ENCODE measurements at places on chromosomes 1 and 21.

- DNase-seq: no peak
These were observed 37.0 kb upstream of the RXRG start for GRCh38 chr1:165481820-165482532.

GRCh38 chr1:112537456-112537855 is 28.7 kb downstream of the WNT2B start:
- no peak for DNase-seq

GRCh38 chr1:62826901-62827300 is 43.0 kb downstream of the ATG4C start:
- DNase-seq: no peak

GRCh38 chr1:32332290-32333079 is 3.5 kb downstream of the MARCKSL1 start:
- DNase-seq: no peak

GRCh38 chr1:187313115-187313514 is 484.4 kb downstream of the PLA2G4A start:
- no peak for DNase-seq

- DNase-seq: no peak
These were observed 128.2 kb downstream of the CACHD1 start for GRCh38 chr1:64598100-64598571.

DNA sequence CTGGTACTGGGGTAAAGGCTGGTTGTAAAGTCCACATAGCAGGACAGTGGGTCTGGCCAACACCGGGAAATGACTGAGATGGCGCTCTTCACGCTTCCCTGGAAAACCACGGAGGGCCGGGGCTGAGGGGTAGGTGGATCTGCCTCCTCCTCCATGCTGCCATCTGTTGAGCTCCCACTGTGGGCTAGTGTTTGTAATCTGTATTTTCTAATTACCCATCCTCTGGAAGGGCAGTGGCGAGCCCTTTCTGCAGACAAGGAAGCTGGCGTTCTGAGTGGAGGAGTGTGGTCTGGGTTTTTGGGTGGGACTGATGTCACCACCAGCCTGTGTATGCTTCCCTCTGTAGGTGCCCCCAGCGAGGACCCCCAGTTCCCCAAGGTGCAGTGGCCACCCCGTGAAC is 34.1 kb upstream of the LHX4 start:
- DNase-seq: no peak

- DNase-seq: no peak
These were observed 72.1 kb upstream of the ABCG1 start for GRCh38 chr21:42146821-42147220.

DNA sequence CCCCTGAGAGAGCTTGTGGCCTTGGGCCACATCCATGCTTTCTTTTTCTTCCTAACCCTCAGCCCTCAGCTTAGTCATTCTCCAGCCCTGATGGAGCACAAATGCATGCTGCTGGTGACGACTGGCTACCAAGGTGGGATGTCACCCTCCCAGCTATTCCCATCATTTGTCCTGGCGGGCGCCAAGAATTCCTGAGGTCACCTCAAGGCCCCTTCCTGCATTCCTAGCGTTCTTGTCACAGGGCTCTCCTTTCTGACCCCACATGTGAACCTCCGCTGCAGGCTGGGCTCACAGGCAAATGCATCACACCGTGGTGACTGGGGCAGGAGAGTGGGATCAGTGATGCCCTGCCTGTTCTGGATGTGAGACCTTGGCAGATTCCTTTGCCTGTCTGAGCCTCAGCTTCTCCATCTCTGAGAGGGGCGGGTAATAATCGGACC is 53.4 kb upstream of the IFFO2 start:
- no peak for DNase-seq

DNA sequence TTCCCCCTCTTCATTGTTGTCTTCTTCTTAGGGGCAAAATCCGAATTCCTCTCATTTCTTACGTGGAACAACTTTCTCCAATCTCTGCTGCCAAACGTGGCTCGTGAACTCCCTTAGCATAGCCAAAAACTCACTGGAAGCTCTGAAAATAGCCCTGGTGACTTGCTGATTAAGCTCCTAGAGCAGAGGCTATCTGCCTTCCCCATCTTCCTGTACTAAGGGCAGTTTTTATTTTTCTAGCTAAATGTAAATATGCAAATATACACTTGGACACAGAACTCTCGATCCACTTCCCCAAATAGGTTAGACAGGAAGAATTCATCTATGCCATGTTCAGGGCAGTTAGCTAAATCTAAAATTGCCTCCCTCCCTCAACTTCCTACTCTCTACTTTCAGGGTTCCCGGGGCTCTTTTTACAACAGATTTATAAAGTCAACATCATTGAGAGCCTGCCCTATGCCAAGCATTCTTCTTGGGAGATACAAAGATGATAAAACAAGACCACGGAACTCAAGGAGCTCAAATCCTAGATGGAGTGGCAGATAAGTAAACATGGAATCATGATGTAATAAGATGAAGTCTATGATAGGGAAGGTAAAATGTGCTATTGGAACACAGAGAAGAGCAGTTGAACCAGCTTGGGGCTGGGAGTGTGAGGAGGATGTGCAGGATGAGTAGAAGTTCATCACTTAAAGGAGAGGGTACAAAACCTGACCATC is 59.4 kb upstream of the FMOD start:
- no peak for DNase-seq
